ENCODE measurements at places on chromosomes 16 and 17.

- DNase-seq = no peak
Observed at GRCh38 chr17:47335101-47335936, 11.6 kb downstream of the EFCAB13 start.

- no peak for DNase-seq
Observed at GRCh38 chr17:82013772-82014321, 8.8 kb downstream of the CENPX start.

DNA sequence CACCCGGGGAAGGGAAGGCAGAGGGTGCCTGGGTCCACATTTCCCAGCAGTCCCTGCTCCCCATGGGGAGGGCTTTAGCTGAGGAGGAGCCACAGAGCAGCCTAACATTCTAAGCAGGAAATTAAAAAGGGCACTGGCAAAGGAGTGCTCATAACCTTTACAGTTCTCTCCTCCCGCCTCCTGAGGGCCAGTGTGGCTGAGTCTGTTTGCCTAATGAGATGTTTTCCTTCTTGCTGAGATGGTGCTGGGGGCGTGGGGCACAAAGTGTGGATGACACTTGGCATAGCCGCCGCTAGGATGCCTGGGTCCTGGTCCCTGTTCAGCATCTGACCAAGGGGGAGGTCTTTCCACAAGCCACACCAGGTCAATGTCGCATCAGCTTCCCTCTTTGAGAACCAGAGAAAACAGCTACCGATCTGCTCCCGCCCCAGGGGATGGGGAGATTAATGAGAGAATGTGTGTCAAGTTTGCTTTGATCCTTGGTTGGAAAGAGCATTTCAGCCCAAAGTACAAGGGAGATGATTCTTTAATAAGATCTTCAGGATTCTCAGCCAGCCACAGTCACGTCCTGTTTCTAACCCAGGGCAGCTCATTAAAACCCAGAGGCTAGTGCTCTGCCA lies 5.8 kb downstream of the KIF18B start:
- DNase-seq = no peak

DNA sequence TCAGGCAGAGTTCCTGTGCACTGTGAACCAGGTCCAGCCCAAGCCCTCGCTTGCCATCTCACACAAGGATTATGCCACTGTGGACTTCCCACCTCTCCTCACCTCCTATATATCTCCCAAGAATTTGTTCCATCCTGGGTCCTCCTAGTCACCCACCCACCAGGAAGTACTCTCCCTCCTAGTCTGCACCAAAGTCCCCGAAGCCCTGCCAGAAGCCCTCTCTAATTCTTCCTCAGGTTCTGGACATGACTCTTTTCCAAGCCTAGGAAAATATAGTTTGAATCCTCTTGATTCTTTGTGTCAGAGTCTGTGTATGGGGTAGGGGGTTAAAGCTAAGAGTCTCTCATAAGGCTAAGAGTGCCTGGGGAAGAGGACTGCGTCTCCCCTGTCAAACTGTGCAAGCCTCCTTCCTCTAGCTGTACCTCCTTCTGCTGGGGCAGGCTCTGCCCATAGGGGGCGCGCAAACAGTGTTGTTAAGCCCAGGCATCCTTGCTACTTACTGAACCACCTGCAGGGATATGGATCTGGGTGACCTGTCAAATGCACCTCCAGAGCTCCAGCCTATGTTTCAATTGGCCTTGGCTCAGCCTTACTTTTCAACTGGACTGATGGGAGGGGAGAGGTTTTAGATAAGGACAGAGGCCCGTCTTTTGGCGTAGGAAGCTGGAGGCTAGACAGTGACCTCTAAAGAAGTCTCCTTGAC lies 16.6 kb upstream of the DLX4 start:
- peak; percentile 90 for DNase-seq

DNA sequence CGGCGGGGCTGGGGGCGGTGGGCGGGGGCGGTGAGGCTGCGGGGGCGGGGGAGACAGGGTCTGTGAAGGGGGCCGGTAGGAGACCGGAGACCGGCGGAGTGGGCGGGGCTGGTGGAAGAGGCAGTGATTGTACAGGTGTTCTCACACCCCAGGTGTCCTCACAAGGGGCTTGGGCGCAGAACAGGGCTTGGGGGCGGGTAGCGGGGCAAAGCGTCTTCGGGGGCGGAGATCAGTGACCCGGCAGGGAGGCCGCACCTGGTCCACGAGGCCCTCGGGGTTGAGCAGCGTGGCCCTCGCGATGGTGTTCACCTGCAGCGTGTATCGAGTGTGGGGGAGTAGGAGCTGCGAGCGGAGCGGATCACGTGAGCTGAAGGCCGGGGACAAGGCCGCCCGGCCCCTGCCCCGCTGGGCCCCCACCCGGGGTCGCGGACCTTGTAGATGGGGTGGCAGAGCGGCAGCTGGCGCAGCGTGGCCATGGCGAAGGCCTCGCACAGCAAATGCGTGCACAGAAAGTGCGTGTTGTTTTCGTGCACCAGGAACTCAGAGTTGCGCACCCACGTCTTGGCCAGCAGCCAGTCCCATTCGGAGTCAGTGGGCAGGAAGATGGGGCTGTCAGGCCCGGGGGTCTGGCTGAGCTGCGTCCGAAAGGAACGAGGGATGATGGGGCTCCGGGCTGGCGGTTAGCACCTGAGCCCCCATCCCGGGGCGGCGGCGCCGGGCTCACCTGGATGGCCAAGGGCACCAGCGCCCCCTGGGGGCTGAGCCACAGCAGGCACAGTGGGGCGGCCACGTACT lies 8.5 kb downstream of the ALOXE3 start:
- peak; percentile 58 for DNase-seq

DNA sequence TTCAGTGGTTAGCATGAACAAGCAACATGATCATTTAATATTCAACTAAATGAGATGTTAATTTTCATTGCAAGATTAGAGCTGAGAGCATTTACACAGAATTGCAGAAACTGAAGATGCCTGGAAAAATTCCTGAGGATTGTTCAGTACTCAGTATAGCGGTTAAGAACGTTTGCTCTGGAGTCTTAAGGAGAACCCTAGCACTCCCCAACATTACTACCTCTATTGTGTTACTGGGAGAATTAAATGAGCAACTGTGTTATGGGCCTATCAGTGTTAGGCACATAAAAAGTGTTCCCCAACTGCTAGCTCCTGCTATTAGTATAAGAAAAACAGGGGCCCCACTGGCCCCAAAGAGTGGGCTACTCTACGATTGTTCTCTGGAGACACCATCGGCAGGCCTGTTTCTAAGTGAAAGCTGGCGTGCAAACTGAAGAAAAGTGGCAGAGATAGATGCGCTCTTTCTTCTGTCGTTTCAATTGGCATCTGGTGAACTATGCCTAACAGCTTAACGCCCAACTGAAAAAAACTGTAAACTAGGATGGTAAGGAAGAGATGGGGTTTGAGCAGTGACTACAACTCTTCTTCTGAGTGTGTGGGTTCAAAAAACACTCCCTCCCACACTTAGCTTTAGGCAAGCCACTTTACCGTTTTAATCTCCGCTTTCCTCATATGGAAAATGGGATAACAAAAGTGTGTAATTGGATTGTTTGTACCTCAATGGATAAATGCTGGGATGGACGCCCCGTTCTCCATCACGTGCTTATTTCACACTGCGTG lies 1.3 kb downstream of the CDR2 start:
- DNase-seq = no peak

GRCh38 chr17:17300624-17301568 lies 2.3 kb upstream of the NT5M start:
- DNase-seq = peak; percentile 62

DNA sequence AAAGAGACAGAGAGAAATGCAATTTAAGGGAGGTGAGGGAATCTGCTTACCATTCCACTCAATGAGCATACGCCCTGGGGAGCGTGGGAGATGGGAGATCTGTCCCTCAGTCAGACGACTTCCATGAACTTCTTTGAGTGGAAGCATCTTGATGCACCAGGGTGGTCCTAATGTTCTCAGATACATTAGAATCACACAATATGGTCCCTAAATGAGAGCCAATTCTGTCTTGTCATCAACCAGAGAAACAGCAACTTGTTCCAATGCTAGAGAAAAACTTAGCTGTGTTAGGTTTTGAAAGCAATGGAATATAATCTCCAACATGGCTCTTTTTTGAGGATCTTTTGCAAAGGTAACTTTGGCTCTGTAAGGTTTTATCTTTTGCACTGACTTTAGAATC lies 44.1 kb downstream of the GPR139 start:
- DNase-seq = no peak
